ENCODE measurements at places on chromosomes 3 and 15. TPM values are rescaled to one million over a fixed set of nuclear protein-coding genes. Genes with fewer than 3 reads are reported as not detected.

DNA sequence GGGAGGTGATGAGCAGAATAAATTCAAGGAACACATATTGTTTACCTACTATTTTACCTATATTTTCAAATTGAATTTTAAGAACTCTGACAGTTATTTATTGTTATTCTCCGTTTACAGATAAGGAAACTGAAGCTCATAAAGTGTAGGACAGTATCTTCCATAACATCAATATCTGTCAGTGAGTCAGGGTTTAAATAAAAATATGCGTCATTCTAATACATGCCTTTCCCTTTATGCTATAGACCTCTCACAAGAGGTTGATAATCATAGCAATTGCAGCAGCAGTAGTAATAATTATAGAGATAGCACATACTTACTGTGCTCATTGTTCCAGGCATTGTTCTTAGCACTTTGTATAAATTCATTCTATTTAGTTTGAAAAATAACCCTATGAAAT lies 101.1 kb downstream of the EPHA6 start:
- H3K27ac ChIP-seq: no peak overlapping the region
- H3K36me3 ChIP-seq: no peaks in the 10 kb centered on the region
- DNase-seq: no peak
- no peaks in the 10 kb centered on the region for H3K4me1 ChIP-seq
- H3K4me3 ChIP-seq: no peak overlapping the region

- no peak for DNase-seq
- no peak overlapping the region for H3K4me3 ChIP-seq
- no peak overlapping the region for H3K27ac ChIP-seq
These were observed 93.7 kb downstream of the ABI3BP start for GRCh38 chr3:100899440-100900091.

- no peaks in the 10 kb centered on the region for H3K36me3 ChIP-seq
- no peak overlapping the region for H3K4me3 ChIP-seq
- no peaks in the 10 kb centered on the region for H3K4me1 ChIP-seq
- no peak overlapping the region for H3K27ac ChIP-seq
- DNase-seq: no peak
These were observed 16.6 kb upstream of the GABRG3 start for GRCh38 chr15:26954403-26954802.

The GRAMD1C gene
- 1.3 TPM for total RNA-seq

Data from H1 (cell line).